ENCODE measurements at places on chromosomes 13 and 19. TPM values are rescaled to one million over a fixed set of nuclear protein-coding genes. Genes with fewer than 3 reads are reported as not detected.

GRCh38 chr19:3801412-3802096 is 15.4 kb upstream of the MATK start:
- peak; percentile 79 for DNase-seq

GRCh38 chr19:16894080-16894479 is 5.3 kb downstream of the F2RL3 start:
- no peak for DNase-seq

GRCh38 chr19:7342143-7342542 is 6.6 kb upstream of the ARHGEF18 start:
- DNase-seq, result no peak

Gene SPACA7
- total RNA-seq, result not detected

DNA sequence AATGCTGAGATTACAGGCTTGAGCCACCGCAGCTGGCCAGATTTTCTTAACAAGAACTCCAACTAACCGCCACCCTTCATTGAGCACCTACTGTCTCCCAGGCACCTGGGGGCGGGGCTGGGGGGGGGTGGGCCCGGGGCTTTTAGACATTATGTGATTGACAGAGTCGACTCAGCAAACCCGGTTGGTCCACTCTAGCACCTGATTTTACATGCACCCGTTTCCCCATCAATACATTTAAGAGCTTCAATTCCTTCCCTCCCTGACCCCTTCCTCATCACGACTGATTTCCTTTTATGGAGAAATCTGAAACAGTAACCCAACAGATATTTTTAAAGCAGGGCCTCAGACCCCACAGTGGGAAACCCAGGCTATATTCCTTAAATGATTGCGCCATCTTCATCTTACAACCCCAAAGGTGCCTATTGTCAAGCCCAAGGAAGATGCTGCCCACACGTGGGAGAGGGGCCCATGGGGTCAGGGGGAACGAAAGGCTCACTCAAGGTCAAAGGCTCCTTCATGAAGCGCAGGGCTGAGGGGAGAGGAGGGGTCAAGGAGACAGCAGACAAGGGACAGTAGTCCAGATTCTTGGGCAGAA is 1.8 kb downstream of the INSR start:
- DNase-seq, result no peak

DNA sequence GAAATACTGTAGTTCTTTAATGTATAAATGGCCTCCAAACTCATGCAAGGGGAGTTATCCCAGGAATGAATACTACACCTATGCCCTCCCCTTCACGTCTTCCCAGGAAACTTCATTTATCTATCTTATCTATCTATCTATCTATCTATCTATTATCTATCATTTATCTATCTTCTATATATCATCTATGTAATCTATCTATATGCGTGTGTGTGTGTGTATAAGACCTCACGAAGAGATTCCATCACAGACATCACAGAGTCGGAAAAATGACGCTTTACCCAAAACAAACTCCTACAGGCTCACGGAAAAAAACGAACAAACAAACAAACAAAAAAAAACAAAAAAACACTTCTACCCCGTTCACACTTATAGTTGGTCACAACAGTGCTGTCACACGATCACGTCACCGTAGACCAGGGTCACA is 486 bp downstream of the ZNF529 start:
- DNase-seq, result no peak

DNA sequence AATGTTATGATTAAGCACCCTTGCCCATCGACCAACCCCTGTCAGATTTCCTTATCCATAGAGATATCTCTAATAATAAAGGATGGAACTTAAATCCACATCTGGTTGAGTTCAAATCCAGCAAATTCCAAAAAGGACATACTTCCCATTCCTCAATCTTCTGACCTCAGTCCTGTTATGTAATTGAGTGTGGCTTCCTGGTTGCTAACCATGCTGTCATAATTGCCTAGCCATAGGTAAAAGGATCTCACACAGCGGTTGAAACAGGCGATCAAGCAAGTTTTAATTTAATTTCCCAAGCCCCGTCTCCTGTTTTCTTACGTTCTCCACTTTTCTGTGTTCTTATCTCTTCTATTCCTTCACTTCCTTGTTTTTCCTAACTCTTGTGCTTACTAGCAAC is 550.3 kb downstream of the GPC6 start:
- DNase-seq, result no peak

Gene MYO16
- total RNA-seq, result not detected

DNA sequence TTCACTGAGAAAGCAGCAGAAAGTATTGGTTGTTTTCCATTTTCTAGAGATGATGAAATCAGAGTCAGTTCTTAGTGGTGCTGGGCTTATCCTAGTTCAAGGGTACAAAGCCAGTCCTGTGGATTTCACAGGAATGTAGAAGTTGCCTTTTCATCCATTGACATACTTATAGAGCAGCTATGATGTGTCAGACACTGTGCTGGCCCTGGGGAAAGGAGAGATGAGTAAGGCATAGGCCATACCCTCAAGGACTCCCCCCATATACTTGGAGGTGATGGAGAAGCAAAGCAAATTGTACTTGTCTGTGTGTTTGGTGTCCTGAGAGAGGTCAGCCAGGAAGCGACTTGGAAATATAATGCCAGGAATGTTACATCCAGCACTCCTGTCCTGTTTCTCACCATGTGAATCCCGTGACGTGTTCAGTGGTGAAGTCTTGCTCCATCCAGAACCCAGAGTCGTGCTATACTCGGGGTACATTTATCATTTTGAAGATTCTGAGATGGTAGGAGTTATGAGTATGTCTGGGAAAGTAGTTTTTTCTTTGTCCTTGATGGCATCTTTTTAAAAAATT is 22.6 kb downstream of the ERCC5 start:
- DNase-seq, result no peak

- no peak for DNase-seq
Observed at GRCh38 chr13:67792151-67792676, 562.1 kb upstream of the PCDH9 start.

Data from activated CD8-positive, alpha-beta memory T cell treated with anti-CD3 and anti-CD28 coated beads, Interleukin-2, amount 10 ng/mL, durations not matched to agents 7 days and 5 days (primary cell).